ENCODE measurements at places on chromosomes 7 and 10.

GRCh38 chr7:70143075-70144044 lies 545.1 kb downstream of the AUTS2 start:
- DNase-seq: no peak

GRCh38 chr10:102795453-102796406 lies 41.5 kb downstream of the CYP17A1 start:
- DNase-seq: no peak

GRCh38 chr10:61175316-61175715 lies 231.3 kb upstream of the RHOBTB1 start:
- no peak for DNase-seq

DNA sequence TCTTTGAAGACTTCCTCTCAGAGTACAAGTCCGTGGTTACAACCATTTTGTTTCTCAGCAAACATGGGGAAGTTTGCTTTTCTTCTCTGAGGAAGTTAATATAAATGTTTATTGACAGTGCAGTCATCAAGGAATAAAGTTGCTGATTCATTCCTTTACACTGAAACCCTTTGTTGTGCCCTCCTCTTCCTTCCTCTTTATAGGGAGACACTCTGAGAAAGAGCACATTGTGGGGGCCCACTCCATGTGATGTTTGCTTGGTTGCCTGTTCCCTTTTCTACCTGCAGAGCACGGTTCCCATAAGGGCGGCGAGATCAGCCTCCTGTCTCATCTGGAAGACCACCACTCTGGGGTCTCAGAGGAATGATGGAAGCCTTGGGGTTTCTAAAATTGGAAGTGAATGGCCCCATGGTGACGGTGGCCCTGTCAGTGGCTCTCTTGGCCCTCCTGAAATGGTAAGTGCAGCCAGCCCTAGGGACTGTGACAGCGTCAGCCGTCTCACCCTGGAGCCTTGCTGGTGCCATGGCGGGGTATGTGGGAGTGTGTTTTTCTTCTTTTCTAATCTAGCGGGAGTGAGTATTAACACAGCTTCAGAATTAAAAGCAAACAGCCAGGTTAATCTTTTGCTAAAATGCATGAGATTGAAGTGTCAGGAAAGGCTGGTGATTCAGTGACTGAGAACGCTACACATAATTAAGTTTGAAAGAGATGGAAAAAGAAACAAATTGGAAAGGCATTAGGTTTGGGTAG lies at the start of gene TBXAS1:
TSS of gene TBXAS1 (plus strand) at position 240 of the 750 bp plus-strand sequence. CDS start at position 367, 127 bp downstream.
- DNase-seq: no peak

DNA sequence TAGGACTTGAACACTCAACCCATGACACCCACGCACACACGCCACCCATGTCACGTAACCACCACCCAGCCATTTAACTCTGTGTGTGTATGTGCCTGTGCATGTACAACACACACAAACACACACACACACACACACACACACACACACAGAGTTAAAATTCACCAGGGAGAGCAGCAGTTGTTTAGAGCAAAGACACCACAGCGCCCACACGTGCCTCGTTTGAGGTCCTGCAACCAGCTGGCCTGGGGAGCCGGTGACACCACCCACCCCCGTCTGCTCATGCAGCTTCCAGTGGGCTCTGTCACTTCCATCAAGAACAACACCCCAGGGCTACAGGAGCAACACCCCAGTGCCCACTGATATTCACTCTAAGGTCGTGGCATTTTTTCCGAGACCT lies 97.4 kb downstream of the ELFN1 start:
- DNase-seq: peak; percentile 21

- DNase-seq: peak; percentile 53
Observed at GRCh38 chr7:85172530-85172941, 14.3 kb downstream of the SEMA3D start.

DNA sequence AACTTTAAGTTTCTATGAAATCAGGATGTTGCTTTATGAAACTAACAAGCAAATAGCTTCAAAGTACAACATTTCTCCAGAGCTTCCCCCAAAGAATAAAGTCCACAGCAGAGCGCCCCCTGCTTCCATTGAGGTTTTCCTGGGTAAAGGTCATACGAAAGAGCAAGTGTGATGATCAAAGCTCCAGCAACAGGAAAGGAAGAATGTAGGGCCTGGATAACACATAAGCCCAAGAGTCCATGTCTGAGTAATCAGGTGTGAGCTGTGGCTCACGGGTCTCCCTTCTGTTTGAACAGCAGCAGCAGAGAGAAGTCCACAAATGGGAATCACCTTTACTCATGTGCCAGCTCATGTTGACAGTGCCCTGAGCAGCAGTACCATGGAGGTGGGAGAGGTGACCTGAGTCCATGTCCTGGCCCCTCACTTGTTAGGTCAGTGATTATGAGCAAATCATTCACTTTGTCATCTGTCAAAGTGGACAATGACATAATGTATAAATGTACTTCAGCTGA lies 50.5 kb downstream of the MRPL32 start:
- no peak for DNase-seq

- no peak for DNase-seq
Observed at GRCh38 chr10:5570979-5571810, 46.4 kb downstream of the CALML3 start.

- no peak for DNase-seq
Observed at GRCh38 chr7:98186452-98187137, 24.6 kb upstream of the BHLHA15 start.

DNA sequence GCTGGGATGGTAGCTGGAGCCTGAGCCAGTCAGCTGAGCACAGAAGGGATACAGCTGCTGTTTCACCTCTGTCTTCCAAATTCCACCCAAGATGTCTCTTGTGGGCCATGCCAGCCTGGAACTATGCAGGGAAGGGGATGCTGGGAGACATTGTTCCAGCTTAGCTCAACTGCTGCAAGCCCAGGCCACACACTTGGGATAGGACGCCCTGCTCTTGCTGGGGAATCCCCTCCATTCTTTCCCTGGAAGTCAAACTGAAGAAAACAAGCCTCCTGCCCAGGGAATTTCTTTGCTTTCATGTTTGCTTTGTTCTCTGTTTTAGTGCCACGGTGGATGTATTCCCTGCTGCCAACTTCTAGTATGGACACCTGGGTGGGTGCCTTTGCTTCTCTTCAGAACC lies 55.2 kb upstream of the CDK13 start:
- no peak for DNase-seq

GRCh38 chr7:2968616-2969397 lies 74.9 kb downstream of the CARD11 start:
- DNase-seq: no peak

DNA sequence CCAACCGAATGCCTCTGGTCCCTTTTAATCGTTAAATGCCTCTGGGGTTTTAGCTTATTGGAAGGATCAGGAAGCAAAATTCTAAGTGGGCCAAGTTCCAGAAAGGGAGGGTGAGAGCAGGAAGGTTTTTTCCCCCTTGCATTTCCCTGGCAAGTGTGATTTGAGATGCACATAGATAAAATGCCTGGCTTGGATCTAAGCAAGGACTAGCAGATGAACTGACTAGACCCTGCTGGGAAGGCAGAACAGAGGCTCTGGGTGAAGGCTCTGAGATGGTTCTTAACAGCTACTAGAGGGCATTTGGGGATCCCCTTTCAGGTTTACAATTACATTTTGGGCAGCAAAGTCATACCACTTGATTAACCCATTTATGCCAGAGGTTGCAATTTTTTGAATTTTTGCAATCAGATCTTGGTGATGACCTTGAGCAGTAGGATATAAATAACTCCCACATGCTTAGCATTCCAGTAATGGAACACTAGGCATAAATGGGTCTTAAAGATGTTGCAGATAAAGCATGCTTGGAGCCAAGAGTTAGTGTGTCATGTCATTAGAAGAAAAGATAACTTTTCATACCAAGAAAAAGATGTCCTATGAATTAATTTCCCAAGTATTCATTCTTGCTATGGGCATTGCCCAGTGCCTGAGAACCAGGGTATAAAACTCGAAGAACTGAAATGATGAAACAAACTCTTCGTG lies 205.9 kb downstream of the SEC23IP start:
- DNase-seq: no peak

DNA sequence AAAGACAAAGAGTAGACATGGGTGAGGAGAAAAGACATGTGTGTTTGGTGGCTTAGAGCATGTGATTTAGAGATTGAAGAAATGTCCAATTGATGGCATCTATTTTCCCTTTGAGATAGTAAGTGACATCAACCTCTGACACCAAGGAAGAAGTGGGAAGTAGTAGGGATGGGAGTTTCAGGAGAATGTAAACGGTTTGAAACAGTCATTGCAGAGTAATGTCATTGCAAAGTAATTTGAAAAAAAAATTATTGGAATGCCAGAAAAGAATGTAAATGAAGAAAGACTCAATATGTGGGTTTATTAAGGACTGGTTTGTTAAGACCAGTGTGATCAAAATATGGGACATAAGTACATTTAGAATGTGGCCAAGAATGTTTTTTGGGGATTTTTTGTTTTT lies 26.6 kb downstream of the GNG11 start:
- DNase-seq: no peak

DNA sequence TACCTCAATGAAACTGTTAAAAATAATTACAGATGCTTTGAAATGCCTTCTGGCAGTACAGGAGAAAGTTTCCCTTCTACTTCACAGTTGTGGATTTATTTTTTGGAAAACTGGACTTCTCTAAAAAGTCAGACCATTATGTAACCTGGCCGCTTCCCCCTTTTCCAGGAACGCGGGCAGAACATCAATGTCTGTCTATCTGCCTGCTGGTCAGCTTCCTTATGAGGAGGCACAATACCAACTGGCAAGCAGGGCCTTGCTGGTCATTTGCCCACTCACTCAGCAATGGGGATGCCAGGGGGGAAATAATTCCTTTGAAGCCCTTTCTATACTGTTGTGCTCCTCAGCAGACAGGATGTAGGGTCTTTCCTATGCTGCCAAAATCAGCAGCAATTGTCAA lies 22.5 kb upstream of the ADRB1 start:
- DNase-seq: no peak

- no peak for DNase-seq
Observed at GRCh38 chr7:124423863-124424262, 341.7 kb downstream of the GPR37 start.

GRCh38 chr10:89262086-89263051 lies 10.8 kb upstream of the LIPA start:
- DNase-seq: no peak

- no peak for DNase-seq
Observed at GRCh38 chr7:116242178-116242577, 31.8 kb downstream of the TES start.

- no peak for DNase-seq
Observed at GRCh38 chr10:48699011-48699627, 14.4 kb downstream of the WDFY4 start.

- no peak for DNase-seq
Observed at GRCh38 chr10:114516356-114516755, 112.1 kb upstream of the AFAP1L2 start.

DNA sequence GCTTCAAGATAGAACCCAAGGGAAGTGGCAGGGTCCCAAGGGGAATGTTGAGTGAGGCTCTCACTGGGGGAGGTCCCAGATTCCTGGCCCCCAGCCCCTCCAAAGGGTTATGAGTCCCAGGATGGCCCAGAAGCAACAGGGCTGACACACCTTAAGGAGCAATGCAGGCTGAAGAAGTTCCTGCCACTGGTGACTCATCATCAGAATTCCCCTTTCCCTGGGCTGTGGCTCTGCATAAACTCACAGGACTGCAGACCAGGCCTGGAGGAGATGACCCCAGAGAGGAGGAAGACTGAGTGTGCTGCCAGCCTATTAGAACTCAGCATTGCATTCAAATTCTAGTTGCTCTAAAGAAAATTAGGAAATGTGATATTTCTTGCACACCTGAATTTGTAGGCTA lies 126.7 kb downstream of the DPP6 start:
- peak; percentile 16 for DNase-seq

GRCh38 chr10:50504389-50504788 lies 119.4 kb downstream of the SGMS1 start:
- no peak for DNase-seq

DNA sequence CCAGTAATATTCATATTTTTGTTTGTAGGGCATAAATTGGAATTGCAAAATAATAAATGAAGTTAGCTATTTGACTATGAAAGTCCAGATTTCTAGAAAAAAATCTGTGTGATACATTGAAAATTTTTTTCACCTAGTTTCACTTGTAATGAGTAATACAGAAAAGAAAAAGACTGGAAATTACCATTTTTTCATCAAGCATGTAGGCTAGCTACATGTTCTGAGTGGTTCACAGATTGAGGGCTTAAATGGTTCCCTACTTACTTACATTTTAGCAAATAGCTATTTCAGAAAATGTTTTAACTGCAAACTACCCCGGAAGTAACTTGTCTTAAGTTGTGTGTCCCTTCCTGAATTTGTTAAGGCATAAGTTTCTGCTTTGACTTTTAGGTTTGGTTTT lies 396.0 kb downstream of the PHF14 start:
- no peak for DNase-seq

DNA sequence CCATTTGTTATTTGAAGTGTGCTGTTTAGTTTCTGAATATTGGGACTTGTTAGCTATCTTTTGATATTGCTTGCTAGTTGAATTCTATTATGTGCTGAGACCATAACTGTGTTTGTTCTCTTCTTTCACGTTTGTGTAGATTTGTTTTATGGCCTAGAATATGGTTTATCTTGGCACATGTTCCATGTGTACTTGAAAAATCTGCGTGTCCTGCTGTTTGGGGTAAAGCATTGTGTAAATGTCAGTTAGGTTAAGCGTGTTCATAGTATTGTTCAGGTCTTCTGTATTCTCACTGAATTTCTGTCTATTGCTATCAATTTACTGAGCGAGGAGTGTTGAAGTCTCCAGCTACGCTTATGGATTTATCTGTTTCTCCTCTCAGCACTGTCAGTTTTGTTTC lies 19.4 kb downstream of the MMP21 start:
- DNase-seq: no peak

GRCh38 chr10:22433875-22434274 lies 88.6 kb downstream of the SPAG6 start:
- DNase-seq: peak; percentile 60

- no peak for DNase-seq
Observed at GRCh38 chr10:132606536-132607316, 69.1 kb downstream of the INPP5A start.

DNA sequence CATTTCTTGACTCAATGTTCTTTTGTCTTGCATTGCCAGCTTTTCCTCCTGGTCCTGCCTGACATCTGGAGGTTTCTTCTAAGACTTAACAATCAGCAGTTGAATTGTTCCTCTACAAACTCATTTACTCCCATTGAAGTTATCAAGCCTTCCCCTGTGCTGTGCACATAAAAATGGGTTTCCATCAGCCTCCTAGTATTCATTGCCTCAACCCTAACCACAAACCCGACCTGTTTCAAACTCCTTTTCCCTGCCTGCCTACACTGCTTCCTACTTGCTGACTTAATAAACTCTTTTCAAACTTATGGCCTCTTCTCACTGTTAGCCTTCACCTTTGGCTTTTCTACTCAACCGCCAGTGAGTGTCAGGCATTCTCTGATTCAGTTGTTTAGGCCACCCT lies 9.4 kb upstream of the CDK6 start:
- DNase-seq: no peak

- DNase-seq: no peak
Observed at GRCh38 chr10:85901599-85901998, 465.0 kb downstream of the GRID1 start.

DNA sequence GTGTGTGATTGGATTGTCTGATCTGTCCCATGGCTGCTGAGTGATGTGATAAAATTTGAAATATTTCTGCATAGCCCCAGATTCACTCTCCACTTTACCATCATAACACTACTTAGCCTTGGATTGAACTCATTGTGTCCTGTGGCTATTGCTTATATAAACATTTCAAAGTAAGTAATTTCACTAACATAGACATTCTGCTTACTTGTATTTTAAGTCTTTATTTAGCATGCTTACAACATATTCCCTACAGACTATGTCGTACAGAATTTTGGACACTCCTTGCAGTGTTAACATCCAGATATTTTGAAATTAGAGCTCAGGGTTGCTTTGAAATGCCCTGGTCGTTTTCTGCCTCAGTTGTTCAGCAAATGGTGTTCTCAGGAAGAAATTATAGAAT lies 117.6 kb downstream of the LRRC4 start:
- DNase-seq: no peak
